ENCODE measurements at places on chromosomes 5 and 9.

DNA sequence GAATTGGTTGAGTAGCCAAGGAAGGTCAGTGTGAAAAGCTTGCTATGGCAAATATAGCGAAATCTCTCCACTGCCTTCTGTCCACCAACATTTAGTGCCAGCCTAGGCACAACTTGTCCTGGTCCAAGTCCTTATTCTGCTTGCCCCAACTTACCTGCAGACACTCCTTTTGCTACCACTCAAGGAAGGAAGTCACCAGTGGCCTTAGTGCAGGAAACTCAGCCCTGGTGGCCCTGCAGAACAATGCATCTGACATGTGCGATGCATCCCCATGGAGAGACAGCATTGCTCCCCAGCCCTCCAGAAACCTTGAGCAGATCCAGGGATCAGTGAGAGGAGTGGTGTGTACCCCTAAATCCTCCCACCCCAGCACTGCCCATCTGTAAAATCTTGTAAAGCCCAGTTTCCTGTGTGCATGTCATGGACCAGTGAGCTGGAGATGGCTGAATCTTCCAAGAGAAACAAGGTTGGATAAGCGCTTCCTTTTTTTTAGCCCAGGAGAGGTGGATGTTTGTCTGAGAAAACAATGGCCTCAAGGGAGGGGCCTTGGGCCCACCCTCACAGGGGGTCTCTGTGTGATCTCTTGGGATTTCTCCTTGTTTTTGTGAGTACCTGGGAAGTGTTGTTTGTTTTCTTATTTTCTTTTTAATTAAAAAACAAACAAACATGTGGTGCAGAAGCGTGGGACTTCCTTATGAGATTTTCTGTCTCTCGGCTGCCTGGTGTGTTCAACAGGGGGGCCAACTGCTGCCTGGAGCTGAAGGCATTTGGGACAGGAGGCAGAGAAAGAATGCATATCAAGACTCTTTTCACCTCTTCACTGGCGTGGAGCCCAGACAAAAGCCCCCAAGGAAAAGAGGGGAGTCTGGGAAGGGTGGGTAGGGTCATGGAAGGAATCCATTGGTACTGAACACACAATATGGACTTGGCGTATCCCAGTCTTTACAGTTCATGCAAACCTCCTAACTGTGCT is 3.6 kb downstream of the FOXI1 start:
- DNase-seq: no peak

DNA sequence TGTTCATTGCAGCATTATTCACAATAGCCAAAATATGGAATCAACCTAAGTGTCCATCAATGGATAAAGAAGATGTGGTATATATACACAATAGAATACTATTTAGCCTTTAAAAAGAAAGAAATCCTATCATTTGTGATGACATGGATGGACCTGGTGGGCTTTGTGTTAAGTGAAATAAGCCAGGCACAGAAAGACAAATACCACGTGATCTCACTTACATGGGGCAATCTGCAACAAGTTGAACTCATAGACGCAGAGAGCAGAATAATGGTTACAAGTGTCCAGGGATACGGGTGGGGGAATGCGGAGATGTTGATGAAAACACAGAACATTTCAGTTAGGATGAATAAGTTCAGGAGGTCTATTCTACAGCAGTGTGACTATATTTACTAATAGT is 66.4 kb upstream of the ALDH1B1 start:
- DNase-seq: no peak

GRCh38 chr5:135204151-135204600 is 170.1 kb upstream of the PITX1 start:
- no peak for DNase-seq

DNA sequence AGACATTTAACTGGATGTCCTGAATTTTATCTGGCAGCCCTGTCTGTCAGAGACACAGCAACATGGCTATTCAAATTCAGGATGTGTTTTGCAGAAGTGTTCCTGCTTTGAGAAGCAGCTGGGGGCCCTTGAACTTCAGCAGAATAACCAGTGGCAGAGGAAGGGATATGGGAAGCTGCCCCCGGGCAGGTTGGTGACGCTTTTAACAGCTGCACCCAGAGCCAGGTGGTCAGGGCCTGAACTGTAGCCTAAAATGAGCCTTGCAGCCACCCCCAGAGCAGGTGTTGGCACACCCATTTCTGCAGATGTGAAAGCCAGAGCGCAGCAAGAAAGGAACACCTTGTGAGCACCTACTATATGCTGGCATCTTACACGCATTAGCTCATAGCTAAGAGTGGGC is 128.7 kb upstream of the BOD1 start:
- DNase-seq: no peak

DNA sequence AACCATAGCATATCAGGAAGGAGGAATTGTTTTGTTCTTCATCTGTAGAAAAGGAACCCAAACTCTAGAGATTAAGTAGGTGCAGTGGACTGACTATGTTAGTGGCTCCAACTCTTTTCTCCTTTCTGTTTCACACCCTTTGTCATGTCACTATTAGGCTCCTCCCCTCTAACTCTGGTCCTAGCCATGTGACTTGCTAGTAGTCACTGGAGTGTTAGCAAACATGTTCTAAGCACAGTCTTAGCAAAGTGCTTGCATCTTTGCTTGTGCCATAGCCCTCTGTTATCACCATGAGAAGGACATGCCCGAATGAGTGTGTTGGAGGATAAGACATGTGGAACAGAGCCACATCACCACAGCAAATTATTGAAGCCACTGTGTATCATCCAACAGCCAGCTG is 55.4 kb upstream of the PPP3R2 start:
- DNase-seq: no peak

DNA sequence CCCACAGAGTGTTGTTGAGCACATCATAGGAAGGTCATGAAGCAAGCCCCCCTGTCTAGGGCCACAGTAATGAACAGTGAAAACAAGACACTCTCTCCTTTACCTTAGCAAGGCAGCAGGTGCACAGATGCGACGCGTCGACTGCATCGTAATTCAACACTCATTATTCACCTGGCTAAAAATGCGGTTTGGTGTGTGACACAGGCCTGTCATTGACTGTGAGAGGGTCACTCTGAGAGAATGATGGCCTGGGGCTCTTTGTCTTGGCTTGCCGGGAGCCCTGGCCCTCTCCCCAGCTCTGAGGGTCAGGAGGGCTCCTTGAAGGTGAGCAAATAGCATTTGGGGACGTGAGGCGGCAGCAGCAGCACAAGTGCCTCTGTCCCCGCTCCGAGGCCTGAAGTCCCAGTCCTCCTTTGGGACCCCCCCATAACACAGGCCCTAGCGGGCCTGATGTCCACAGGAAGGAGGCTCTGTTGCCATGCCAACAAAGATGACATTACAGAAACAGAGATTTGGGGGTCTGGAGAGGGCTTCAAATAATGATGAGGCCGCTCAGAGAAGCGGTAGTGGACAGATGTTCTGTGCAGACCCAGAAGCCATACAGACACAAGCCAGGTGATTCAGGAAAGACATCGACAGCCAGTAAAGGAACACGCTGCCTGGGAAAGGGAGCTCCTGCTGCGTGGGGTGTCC is 46.7 kb downstream of the SHB start:
- no peak for DNase-seq

GRCh38 chr5:135451581-135452320 is 400 bp downstream of the TIFAB start:
- no peak for DNase-seq

DNA sequence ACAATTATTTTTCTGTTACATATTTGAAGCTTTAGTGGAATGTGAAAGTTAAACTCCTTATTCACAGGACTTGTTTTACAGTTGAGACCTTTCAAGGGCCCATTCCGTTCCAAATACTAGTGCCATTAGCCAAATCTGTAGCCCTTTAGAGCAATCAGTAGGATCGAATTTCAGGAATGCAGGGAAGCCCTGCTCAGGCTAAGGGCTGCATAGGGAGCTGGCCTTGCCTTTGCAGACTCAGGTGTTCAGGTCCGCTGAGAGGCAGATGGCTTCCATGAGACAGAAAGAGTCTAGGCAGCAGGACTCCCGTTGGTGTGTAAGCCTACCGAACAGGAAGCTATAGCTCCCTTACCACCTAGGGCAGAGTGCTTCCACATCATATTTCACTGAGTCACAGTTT is 150.1 kb upstream of the SLC27A6 start:
- DNase-seq: no peak

GRCh38 chr5:150945486-150945885 is 40.7 kb upstream of the ZNF300 start:
- no peak for DNase-seq

DNA sequence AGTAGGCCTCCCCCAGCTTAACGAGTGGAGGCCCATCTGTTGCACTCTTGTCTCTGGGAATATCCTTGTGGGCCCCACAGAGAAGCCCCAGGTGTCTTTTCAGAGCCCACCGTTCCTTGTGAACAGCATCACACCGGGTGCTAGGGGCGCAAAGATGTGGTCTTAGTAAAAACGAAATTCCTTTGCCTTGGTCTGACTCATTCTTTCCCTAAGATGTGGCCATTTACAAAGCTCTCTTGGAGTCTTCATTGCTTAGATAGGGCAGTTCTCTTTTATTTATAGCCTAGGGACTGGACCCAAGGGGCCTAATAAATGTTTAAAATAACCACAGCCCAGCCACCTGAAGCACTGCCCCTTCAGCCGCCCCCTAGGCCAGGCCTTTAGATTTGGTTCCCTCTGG is 52.8 kb upstream of the RPL26L1 start:
- no peak for DNase-seq

DNA sequence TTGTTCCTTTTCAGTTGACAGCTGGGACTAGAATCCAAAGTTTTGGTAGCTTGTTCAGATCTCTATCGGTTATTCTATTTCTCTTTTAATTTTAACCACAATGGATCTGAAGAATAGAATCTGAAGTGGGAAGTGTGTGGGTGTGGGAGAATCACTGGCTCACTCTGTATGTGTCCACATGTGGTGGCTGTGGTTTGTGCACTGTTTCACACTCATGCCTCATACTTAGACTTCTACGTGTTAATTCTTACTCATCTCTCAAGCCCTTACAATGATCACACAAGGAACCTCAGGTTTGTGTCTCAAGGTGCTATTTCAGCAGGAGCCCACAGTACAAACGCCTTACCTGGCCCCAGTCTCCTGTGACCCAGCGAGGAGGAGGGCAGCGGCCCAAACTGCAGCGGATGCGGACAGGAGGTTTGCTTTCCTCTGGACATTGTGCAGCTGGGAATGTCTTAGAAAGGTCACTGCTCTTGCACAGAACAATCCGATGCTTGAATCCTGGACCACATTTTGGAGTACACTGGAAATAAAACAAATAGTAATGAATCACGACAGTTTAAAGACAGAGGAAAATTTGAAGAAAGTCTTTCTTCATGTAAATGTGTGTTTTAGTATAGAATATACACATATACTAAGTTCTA is 309.1 kb downstream of the ADAMTS6 start:
- no peak for DNase-seq

GRCh38 chr5:18113721-18114120 is 479.5 kb downstream of the TAF11L14 start:
- no peak for DNase-seq

DNA sequence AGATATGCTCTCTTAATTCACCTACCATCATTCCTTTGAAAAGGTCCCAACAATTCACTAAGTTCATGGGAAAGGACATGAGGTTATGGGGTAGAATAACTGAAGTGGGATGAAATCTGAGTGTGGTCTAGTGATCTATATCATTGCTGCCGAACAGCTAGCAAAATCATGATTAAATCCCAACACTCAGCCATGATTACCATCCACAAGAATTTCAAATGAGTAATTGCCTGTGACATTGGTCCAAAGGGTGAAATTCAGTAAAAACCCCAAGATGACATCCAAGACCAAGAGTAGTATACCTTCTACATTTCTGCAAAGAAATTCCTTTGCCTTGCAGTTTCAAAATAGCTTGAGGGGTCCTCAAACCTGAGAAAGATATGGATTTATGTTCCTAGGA is 225.6 kb downstream of the SPOCK1 start:
- DNase-seq: no peak
